ENCODE measurements at places on chromosomes 7 and 10.

DNA sequence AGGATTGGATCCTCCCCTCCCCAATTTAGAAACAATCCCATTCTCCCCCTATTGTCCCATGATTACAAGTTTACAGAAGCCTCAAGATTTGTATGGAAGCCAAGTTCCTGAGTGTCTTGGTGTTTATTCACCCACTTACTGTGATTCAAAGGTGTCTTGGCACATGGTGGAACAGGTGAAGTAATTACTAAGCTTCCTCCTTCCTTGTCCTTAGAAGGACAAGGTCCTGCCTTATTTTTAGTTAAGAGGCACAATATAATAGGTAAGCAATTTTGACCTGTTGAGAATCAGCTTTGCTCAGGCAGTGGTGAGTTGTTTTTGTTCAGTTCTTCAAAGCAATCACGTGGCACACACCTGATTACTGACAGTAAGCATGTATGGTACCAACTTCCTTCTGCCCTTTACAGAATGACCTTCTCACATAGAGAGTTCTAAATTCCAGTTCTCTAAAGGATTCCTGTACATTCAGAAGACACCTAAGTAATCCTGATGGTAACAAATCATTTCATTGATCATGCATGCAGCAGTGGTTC, 60.7 kb upstream of the SLC13A1 start:
- no peak for DNase-seq

GRCh38 chr10:80896959-80897358, 359.3 kb downstream of the SH2D4B start:
- DNase-seq, result no peak

DNA sequence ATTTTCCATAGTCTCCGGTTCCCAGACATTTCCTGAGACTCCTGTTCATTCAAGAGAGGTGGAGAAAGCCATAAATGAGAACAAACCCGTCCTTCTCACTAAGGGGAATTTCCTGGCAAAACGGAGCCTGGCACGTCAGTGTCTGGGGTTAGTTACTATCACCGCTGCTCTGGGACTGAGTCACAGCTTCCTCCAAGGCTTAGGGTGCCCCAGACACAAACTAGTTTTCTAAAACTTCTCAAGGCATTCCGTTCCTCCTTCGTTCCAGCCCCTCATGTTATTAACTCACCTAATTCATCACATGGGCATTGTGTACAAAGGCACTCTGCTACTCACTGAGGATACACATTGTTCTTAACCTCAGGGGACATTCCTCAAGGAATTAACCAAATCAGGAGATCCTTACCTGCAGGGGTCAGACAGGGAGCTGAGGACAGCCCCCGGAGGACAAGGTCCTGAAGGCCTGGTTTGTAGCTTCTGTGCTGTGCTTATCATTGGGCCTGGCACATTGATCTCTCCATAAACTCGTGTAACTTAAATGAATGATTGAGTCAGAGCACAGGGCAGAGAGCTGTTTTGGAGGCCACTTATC, 103.0 kb upstream of the KLF6 start:
- DNase-seq, result no peak

DNA sequence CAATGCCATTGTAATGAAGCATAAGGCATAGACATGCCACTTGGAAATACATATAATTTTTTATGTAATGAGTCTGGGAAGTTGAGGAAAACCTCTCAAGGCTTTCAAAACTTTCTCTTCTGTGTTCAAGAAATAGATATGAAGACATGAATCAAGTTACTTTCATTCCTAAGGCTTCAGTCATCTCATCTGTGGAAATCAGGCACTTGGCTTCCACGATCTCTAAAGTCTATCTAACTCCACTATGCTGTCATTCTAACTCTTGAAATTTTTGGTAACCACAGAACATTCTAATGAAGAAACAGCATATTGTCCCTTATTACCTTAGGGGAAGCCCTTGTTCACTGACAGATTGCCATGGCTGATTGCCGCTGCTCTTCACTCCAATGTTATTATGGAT, 242.6 kb downstream of the CNTNAP2 start:
- DNase-seq, result no peak

GRCh38 chr7:12127455-12127854, 83.6 kb upstream of the TMEM106B start:
- no peak for DNase-seq

DNA sequence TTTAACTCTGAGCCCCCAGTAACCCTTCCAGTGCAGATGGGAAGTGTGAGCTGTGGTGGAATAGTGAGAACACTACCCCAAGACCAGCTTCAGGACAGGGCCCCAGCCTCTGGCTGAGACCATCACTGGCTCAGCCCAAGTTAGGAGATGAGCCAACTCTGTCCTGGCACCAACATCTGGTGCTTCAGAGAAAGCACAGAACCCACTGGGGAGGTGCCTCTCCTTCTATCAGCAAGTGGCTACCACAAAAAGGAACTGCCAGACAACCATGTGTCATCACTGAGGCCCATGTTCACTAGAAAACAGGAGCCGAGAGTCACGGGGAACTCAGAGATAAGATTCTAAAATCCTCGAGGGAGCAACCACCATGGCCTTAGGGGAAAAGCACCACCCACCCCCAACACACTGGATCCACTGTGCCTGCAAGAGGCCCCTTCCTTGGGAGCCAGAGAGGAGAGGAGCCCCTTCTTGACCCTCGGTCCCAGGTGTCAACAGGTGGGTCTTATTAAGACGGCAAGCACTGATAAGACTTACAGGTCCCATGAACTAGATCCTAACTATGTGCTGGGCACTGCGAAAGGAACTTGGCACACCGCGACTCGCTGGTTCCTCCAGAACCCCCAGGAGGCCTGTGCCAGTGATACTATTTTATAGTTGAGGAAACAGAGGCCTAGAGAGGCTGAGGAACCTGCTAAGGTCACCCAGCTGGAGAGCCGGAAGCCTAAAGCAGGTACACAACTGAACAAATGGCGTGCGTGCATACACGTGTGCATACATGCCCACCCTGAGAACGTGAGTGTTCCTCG, 102.7 kb downstream of the FAM53B start:
- DNase-seq, result peak; percentile 26

DNA sequence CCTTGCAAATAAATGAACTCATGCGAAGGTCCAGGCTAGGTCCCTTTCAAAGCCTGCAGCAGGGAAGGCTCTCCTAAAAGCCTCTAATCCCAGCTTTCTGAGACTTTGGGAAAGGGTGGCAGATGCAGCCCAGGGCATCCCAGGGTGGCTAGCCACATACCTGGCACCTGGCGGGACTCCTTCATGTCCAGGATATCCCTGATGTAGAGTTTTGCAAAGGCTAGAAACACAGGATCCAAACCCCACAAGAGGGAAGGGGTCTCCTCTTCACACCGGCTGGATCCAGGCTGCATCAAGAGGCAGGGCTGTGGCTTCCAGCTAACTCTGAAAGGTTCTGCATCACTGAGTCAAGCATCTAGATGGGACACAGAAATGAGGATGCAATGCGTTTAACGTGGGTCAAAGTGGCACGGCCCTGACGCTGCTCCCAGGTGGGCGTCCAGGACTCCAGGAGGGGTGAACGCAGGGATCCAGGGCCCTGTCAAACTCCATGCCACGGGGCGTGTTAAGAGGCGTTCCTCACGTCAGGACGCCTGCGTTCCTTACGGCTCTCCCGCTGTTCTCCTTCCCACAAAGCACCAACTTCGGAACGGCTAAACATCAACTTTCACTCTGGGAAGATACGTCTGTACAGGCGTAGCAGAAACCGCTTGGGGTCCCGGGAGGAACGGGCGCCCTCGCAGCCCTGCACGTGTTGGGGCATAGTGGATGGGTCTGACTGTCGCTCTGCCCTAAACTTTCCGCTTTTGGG, 507 bp downstream of the STN1 start:
- DNase-seq, result peak; percentile 35

GRCh38 chr7:36109013-36109627, 43.9 kb upstream of the EEPD1 start:
- no peak for DNase-seq

Data from NCI-H1092 treated with DMSO at 0.1 percent for 48 hours (cell line).